ENCODE measurements at places on chromosomes 13 and 19.

- peaks cover 11% of the 10 kb centered on the region for H3K4me1 ChIP-seq
- no peak for DNase-seq
- H3K4me3 ChIP-seq: no peak overlapping the region
- no peak overlapping the region for H3K27ac ChIP-seq
- no peaks in the 10 kb centered on the region for H3K27me3 ChIP-seq
These were observed 33.9 kb upstream of the KLF2 start for GRCh38 chr19:16290692-16291091.

DNA sequence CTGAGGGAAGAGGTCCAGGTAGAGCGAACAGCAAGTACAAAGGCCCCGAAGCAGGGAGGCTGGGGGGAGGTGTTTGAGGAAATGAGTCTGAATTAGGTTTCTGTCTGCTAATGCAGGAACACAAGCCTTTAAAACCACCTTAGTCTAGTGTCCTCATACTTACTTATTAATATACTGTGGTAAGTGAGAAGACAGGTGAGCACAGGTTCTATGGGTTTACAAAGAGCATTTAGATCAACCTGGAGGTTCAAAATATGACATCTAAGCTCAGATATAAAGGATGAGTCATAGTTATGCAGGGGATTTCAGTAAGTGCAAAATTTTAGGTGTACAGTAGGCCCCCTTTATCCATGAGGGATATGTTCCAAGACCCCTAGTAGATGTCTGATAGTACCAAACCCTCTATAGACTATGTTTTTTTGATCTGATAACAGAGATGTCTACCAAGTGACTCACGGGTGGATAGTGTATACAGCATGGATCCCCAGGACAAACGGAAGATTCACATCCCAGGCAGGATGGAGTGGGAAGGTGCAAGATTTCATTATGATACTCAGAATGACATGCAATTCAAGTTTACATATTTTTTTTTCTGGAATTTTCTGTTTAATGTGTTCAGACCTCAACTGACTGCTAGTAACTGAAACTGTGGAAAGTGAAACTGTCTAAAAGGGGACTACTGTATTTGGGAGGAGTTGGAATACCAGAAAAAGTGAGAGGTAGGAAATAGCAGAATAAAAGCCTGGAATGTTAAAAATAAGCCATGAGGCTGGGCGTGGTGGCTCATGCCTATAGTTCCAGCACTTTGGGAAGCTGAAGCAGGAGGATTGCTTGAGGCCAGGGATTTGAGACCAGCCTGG, 18.2 kb upstream of the MED4 start:
- H3K27ac ChIP-seq: no peak overlapping the region
- DNase-seq: no peak
- H3K4me3 ChIP-seq: no peak overlapping the region
- no peaks in the 10 kb centered on the region for H3K27me3 ChIP-seq
- peaks cover 10% of the 10 kb centered on the region for H3K4me1 ChIP-seq

GRCh38 chr13:52846567-52847321, 1.7 kb downstream of the PCDH8 start:
- peaks cover 26% of the 10 kb centered on the region for H3K27me3 ChIP-seq
- no peak overlapping the region for H3K4me3 ChIP-seq
- DNase-seq: peak; percentile 50

DNA sequence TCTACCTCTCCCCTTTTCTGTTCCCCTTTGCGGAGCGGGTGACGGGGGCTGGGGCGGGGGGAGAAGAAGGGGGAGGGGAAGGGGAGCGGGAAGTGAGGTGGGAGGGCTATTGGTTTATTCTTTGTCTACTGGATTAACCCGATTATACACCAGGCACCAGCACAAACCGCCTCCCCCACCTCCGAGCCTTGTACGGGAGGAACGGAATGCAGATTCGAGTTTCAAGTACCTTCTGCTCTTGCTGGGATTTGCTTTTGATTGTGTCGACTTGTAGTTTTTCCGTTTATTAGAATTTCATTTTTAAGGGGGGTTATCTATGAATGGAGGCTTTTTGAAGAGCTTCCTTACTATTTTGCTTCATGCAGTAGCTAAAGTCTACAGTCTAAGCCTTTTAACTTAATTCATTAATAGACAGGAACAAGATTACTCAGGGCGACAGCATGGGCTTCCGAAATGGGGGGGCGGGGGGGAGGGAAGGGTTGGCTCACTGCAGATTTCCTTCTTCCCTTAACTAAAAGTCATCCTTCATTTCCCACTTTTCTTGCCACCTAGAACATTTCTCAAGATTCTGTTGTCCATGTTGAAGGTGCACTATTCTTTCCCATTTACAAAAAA, 937 bp upstream of the SPRY2 start:
- H3K4me3 ChIP-seq: peak overlapping the region; percentile 68
- H3K36me3 ChIP-seq: peaks cover 1% of the 10 kb centered on the region
- H3K27ac ChIP-seq: peak overlapping the region; percentile 97
- H3K4me1 ChIP-seq: peaks cover 5% of the 10 kb centered on the region
- DNase-seq: peak; percentile 52

DNA sequence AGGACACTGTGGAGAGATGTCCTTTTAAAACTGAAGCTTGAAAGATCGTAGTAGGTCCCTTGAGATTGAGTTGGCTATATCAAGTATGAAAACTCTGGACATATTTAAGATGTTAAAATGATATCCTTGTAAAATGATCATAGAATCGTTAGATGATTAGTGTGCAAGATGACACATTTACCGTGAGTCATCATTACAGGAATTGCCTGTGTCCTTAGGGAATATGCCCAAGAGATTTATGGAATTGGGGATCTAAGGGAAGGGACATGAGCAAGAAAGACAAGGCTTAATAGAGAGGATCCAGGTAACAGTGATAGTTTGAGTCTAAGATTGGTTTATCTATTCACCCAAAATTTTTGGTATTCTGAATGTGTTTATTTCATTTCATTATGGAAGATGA, 233.7 kb downstream of the GPC5 start:
- DNase-seq: no peak
- no peak overlapping the region for H3K27ac ChIP-seq
- H3K4me1 ChIP-seq: no peaks in the 10 kb centered on the region
- H3K4me3 ChIP-seq: no peak overlapping the region

DNA sequence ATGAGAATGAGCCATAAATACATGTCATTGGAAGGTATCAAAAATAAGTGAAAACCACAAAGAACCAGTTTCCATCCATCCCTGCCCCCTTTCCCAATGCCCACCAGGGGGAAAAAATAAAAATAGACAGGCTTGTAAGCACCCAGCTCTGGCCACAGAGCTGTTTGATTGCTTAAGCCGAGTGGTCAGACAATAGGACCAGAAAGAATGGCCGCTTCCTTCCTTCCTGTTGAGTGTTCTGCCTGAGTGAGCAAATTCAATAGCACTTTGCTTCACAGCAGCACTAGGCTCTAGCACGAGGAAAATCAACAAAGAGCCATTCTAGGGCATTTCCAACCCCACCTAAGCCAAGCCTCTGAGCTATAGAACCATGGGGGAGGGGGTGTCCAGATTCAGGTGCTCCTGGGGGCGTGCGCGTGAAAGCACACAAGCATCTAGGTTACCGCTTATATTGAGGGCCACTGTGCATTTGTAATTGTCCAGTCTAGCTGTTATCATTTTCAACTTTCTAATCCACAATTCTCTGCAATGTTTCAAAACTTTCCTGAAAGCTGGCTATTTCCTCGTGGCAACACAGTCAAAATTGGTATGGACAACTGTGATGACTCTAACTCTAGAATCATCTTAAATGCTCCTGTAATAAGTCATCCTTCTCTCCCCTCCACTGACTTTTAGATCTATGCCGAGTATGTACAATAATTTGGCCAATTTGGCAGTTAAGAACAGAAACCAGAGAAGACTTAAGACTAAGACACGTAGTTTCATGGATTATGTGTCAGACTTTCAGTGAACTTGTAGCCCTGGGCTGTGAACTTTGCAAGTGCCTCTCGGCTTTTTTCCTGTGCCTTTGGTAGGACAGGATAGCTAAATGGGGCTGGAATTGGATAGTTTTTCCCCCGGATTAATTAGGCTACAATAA, 64.3 kb downstream of the SPRY2 start:
- H3K27me3 ChIP-seq: no peaks in the 10 kb centered on the region
- H3K4me1 ChIP-seq: no peaks in the 10 kb centered on the region
- no peak for DNase-seq
- no peaks in the 10 kb centered on the region for H3K36me3 ChIP-seq
- H3K4me3 ChIP-seq: no peak overlapping the region
- no peak overlapping the region for H3K27ac ChIP-seq

DNA sequence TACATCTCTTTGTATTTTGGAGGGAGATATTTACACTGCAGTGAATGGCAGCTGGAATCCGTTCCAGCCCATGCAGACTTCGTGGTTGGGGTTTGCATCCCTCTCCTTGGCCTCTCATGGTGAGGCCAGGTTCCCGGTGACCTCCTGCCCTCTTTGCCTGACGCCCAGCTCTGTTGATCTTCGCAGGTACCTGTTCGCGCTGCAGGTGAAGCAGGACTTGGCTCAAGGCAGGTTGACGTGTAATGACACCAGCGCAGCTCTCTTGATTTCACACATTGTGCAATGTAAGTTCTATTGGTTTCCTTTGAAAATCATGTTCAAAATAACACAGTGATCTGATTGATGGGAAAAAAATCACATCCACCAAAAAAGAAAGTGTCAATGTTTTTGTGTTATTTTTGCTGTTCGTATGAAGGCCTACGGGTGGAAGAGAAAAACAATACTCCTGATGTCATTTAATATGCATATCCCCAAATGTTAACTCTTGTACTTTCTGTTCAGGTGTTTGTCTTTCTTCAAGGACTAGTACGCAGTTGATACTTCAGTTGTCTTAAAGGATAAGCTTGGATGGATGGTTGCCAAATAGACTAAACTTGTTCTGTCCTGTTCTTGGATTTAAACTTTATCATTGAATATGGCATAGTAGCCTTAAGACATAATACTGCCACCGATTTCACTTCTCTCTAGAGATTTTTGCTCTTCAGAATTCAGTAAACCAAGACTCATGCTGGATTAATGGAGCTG, 199.1 kb downstream of the STK24 start:
- H3K36me3 ChIP-seq: peaks cover 18% of the 10 kb centered on the region
- H3K4me1 ChIP-seq: no peaks in the 10 kb centered on the region
- DNase-seq: no peak
- H3K27me3 ChIP-seq: no peaks in the 10 kb centered on the region
- no peak overlapping the region for H3K4me3 ChIP-seq

DNA sequence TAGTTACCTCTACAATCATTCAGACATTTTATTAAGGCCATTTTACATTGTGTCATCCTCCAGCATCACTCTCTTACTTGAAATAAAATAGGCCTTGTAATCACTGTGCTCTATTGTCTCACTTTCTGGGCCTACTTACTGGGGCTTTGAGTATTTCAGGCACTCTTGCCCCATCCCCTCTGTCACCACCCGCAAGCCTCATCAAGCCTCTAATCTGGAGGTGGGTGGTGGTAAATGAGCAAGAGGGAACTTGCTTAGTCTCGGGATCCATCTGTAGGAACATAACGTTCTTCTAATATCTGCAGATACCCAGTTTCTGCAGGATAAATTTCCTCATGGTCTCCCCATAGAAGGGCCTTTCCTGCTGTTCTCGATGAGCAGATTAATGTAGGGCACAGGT, 19.4 kb upstream of the GPR18 start:
- H3K4me3 ChIP-seq: no peak overlapping the region
- DNase-seq: no peak

DNA sequence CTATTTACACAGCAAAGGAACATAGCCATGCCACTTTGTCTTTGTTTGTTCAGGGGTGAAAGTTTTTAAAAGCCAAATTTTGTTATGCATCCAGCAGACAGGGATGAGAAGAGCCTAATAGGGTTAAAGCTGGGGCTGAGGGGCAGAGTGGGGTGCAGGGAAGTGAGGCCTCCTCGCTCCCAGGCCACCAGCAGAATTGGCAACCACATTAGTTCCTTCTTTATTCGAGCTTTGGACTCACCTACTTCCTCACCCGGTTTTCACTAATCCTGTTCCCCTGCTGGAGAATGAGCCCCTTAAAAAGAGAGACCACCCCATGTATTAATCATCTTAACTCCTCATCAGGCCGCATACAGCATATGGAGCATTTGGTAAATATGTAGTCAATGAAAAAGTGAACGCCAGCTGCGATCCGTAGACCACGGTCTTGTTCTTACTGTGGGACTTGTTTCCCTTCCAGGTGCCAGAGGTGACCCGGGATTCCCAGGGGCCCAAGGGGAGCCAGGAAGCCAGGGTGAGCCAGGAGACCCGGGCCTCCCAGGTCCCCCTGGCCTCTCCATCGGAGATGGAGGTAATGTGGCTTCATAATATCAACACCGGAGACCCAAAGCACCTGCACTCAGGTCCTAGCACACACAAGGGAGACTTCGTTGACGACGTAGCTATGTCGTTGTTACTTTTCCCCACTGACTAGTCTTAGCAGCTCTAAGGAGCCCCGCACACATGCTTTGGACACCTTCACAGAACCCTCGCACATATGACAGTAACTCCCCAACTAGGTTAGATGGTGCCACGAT, 112.1 kb downstream of the RAB20 start:
- no peaks in the 10 kb centered on the region for H3K36me3 ChIP-seq
- peaks cover 2% of the 10 kb centered on the region for H3K4me1 ChIP-seq
- H3K4me3 ChIP-seq: no peak overlapping the region
- H3K27ac ChIP-seq: no peak overlapping the region

- no peaks in the 10 kb centered on the region for H3K27me3 ChIP-seq
- DNase-seq: no peak
- H3K4me3 ChIP-seq: no peak overlapping the region
- no peaks in the 10 kb centered on the region for H3K36me3 ChIP-seq
- H3K27ac ChIP-seq: peak overlapping the region; percentile 32
- H3K4me1 ChIP-seq: peaks cover 31% of the 10 kb centered on the region
These were observed 1.4 kb upstream of the GIPC1 start for GRCh38 chr19:14497228-14497921.

DNA sequence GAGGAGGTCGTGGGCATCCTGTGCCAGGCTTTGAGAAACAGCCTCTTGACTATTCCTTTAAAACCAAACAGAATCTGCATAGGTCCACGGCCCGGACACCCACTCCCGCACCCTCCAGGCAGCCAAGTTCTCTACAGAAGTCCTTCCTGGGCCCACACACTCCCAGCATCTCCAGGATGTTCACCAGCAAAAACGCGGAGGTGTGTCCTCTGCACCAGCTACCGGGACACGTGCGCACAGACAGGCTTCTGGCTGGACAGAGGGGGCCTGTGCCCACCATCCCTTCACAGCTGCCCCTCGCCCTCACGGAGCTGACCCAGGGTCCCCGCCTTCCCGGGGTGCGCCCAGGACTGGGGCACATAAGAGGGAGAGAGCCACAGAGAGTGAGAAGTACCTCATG, 44.2 kb downstream of the CEBPG start:
- no peaks in the 10 kb centered on the region for H3K27me3 ChIP-seq
- DNase-seq: no peak
- H3K27ac ChIP-seq: no peak overlapping the region
- no peaks in the 10 kb centered on the region for H3K36me3 ChIP-seq
- H3K4me1 ChIP-seq: no peaks in the 10 kb centered on the region
- H3K4me3 ChIP-seq: no peak overlapping the region
